ENCODE measurements at places on chromosomes 7 and 10.

DNA sequence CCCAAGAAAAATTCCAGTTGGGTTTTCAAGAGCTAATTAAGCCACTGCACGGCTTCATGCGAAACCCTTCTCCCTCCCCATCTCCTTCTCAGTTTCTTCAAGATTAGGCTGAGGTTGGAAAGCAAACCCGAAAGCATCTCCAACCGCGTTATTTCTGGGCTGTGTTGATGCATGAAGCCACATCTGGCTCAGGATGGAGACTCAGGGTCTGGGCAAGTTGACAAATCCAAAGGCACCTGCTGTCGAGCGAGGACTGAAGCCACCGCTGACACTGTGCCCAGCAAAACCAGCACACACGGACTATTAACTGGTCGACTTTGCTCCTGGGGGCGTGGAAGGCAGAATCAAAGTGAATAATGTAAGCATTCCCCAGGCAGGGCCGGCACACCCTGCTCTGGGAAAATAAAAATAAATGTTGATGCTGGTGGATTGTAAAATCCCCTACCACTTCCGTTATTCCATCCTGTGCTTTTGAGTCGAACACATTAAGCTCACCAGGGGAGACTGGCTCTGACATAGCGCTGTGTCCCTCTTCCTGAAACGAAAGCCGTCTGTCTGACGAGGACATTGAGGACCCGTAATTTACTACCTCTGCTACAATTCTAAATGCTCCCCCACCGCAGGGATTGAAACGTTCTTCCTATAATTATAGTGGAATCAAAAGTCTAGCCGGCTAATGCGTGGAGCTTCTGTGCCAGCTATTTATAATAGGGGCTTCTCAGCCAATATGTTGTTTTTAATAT, 269.8 kb downstream of the ADARB2 start:
- DNase-seq = no peak

DNA sequence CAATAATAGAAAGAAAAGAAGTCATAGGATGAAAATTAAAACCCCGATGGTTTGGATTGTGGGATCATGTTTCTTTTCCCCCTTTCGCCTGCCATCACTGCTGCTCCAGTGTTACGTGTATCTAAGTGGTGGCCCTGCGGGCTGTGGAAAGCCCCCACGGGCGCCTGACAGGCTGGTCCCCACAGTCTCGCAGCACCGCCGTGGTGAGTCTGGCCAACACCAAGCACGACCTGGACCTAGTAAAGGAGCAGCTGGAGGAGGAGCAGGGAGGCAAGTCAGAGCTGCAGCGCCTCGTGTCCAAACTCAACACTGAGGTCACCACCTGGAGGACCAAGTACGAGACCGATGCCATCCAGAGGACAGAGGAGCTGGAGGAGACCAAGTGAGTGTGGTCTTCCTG, 19.5 kb downstream of the MYH16 start:
- no peak for DNase-seq

DNA sequence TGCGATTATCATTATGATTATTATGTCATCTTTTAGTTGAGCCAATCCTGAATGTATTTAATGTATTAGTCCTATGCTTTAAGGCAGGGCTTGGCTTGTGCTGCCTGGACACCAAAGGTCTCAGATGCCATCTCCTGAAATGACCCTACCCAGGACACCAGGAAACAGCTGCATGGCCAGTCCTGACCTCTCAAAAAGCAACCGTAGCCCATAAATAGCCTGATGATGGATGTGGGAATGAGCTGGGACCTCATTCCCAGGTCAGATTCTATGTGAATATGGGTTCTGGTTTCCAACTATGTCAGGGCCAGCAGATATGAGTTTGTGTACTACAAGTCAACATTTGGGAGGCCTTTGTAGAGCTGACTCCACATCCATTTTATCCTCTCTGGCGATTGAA, 438.4 kb downstream of the NRG3 start:
- no peak for DNase-seq

- peak; percentile 63 for DNase-seq
Measured at GRCh38 chr10:102632394-102633111, 11.7 kb upstream of the TRIM8 start.

GRCh38 chr10:121373411-121373810, 224.8 kb downstream of the FGFR2 start:
- DNase-seq = no peak

DNA sequence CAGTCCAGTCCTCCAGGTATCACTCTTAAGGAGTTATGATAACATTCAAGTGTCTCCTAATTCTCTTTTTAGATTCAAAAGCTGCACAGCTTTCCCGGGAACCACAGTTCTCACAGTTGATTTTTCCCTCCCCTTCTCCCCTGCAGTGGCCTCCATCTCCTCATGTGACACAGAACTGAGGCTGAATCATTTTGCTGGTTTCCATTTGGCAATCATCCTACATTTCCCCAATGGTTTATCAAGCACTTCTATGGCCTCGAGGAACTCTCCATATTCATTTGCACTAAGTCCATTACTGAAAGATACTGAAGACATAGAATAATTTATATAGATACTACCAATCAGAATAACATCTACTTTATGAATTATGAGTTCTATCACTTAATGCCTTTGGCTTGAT, 484.9 kb downstream of the GPAM start:
- peak; percentile 4 for DNase-seq

GRCh38 chr7:80453699-80454340, 58.0 kb downstream of the GNAT3 start:
- DNase-seq = peak; percentile 40

DNA sequence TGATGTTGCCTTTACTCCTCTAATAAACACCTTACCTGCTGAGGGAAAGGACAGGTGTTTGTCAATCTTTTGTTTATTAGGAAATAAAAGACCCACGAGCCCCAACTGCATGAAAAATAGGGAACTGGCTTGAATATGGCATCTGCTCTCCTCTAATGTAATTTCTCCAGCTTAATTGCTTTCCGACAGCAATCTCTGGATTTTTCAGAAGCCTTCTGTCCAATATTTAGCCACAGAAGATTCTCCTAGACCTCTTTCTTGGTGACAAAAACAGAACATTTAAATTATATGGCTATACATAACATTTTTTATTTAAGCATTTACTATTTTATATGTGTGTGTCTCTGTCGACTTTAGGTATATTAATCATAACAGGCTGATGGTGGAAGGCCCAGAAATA, 317.4 kb upstream of the ADARB2 start:
- DNase-seq = no peak

DNA sequence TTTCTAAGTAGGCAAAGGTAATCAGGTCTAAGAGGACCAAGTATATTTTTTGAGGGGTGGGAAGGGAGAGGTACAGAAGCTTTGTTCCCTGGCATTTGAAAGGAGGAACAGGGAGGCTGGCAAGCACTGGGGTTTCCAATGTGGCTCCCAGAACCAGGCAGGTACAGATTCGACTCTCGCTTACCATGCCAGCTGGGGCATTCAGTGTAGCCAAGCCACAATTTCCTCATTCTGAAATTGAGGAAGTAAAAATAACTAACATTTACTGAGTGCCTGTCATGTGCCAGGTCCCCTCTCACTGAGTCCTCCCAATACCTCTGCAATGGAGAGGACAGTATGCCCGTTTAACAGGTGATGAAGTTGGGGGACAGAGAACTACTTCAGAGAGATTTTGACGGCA, 45.9 kb upstream of the BET1 start:
- no peak for DNase-seq

GRCh38 chr7:41847151-41847550, 144.3 kb upstream of the INHBA start:
- DNase-seq = no peak

DNA sequence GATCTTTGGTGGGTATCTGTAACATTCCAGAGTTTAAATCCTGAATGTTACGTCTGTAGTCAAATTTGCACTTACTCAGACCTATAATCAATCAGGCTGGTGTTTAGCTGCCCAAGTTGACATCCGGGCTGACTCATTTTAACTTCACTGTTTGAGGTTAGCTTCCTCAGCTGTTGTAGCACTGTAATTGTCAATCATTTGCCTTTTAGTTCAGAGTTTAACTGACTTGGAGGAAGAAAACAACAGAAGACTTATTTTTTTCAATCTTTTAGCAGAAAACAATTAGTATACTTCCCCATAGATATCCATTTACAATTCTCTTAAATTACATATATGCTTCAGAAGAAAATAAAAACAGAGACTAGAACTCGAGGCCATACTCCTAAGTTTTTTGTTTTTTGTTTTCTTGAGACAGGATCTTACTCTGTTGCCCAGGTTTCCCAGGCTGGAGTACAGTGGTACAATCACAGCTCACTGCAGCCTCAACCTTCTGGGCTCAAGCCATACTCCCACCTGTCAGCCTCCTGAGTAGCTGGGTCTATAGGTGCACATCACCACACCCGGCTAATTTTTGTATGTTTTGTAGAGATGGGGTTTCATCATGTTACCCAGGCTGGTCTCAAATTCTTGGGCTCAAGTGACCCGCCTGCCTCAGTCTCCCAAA, 38.5 kb upstream of the LRRC17 start:
- peak; percentile 83 for DNase-seq

GRCh38 chr7:88040694-88041093, 106.6 kb downstream of the ADAM22 start:
- no peak for DNase-seq

DNA sequence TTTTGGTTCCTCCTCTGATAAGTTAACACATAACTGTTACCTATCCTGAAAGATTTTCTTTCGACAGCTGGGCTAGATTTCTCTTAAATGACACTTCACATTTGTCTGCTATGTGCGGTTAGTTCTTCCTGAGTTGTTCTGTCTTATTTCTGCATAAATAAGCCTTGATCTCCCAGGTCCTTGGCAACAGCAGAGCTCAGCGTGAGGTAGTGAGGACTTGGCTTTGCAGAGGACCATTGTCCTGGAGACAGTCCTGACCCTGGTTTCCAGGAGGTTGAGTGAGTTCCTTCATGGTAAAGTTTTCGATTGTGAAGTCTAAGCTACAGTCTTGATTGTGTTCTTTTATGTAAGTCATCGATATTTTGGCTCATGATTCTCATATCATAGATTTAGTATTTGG, 23.7 kb downstream of the SND1 start:
- DNase-seq = no peak

- peak; percentile 76 for DNase-seq
Measured at GRCh38 chr7:106538638-106539037, 122.3 kb downstream of the CCDC71L start.

- no peak for DNase-seq
Measured at GRCh38 chr7:3482147-3482921, 181.3 kb downstream of the SDK1 start.

DNA sequence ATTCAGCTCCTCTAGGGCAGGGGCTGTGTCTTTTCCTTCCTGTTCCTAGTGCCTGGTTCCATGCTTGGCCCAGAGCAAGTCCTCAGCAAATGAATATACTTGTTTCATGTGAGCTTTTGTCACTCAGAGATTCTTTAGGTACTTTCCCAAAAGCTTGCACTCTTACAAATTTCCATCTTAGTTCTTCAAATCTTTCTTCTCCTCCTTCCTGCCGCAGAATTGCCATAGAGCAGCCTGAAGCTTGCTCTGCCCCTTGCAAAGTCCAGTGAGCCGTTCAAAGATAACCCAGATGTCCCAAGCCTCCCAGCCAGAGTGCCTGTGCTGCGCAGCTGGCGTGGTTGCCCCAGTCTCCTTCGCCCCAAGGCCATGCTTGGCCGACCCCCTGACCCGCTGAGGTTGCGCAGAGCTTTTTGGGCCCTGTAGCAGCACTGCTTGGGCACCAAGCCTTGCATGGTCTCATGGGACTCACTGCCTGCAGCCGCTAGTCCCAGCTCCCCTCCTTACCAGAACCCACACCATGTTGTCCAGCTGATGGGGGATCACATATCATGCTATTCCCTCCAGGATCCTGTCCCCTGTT, 20.7 kb downstream of the CHST3 start:
- no peak for DNase-seq

- peak; percentile 49 for DNase-seq
Measured at GRCh38 chr7:27129729-27130539, 623 bp downstream of the HOXA4 start.

DNA sequence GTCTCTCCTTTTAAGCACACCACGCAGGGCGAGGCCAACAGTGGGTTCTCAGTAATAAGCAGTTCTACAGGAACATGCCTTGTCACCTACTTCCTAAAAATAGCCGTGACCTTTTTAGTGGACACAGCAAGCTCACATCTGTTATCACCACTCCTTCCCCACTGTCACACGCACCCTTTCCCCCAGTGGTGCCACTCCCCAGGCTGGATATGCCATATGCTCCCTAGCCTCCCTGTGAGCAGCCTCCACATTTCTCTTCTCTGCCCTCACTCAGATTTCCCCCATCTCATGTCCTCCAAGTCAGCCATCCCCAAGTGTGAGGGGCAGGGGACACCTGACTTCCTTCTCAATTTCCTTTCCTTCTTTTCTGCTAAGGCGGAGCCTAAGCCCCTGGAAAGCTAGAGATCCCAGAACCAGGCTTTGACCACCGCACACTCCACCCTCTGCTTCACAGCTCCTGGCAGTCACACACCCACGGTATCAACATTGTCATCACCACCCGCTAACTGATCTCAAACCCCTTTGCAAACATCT, 3.7 kb downstream of the ANXA11 start:
- DNase-seq = no peak

DNA sequence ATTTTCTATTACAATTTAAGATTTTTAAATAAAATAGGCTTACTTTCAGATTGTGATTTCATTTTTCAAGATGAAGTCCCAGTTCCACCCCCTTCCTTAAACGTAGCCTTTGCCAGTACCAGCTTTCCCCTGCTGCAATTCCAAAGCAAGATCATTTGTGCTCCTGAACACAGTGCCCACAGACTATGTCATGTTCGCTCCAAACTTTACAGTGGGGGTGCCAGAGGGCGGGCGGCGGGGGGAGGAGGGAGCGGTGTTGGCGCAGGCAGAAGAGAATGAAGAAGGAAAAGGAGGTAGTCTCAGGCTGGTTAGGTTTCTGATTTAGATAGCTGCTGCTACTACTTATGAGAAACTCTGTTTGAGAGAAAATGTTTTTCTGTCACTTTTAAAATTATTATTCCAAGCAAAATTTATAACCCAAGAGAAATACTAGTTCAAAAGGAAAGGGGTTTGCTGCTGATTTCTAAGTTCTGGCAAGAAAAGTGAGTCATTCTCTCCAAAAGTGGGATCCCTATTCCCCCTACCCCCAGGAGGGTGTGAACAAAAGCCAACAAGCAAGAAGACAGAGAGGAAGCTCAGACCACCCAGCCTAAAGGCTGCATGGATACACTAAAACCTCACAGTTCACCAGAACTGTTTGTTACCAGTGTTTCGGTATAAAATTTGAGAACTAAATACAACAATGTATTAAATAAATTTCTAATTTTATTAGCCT, 109.6 kb downstream of the SRPK2 start:
- DNase-seq = no peak

DNA sequence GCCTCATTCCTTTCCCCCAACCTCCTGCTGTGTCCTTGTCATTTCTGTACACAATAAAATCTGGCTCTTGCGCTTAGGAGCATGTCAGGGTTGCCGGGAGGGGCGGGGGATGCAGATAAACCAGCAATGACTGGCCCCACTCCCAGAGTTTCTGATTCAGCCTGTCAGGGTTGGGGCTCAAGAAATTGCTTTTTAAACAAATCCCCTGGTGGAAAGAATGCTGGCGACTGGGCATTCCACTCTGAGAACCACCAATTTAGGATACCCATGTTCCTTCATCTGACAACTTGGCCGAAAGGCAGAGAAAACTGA, 376.4 kb downstream of the TCERG1L start:
- no peak for DNase-seq

- DNase-seq = no peak
Measured at GRCh38 chr10:88903715-88904114, 23.7 kb downstream of the STAMBPL1 start.

All from EH (cell line).